ENCODE measurements at places on chromosomes 3 and 15.

DNA sequence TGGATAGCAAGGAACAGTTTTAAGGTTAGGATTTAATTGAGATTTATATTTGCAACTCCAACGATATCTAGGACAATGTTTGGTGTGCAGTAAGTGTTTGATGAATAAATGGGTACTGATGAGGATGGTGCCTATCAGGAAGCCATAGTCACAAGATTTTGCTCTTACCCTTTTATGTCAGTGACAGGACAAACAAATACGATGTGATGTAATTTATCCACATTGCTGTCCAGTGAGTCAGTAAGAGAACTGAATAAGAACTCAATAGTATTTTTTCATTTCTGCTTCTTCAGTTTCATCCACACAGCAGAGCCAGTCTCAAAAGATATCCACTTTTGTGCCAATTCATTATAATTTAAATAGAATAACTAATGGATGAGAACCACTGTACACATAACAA, 18.5 kb downstream of the C3orf85 start:
- H3K36me3 ChIP-seq = no peaks in the 10 kb centered on the region
- no peak for DNase-seq
- no peaks in the 10 kb centered on the region for H3K4me1 ChIP-seq
- no peak overlapping the region for H3K27ac ChIP-seq
- no peaks in the 10 kb centered on the region for H3K27me3 ChIP-seq

DNA sequence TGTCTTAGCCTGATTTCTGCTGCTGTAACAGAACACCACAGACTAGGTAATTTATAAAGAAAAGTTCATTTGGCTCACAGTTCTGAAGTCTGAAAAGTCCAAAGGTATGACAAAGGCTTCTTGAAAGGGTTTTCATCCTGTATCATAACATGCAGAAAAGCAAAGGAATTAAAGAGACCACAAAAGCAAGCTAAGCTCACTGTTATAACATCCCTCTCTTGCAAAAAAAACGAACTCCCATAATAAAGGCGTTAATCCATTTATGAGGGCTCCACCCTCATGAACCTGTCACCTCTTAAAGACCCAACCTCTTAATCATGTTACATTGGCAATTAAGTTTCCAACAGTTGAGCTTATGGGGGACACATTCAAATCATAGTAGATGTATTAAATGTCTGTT, 197.9 kb downstream of the PLOD2 start:
- H3K27ac ChIP-seq = no peak overlapping the region
- DNase-seq = no peak
- no peaks in the 10 kb centered on the region for H3K27me3 ChIP-seq
- no peaks in the 10 kb centered on the region for H3K4me1 ChIP-seq
- H3K4me3 ChIP-seq = no peak overlapping the region
- no peaks in the 10 kb centered on the region for H3K36me3 ChIP-seq

DNA sequence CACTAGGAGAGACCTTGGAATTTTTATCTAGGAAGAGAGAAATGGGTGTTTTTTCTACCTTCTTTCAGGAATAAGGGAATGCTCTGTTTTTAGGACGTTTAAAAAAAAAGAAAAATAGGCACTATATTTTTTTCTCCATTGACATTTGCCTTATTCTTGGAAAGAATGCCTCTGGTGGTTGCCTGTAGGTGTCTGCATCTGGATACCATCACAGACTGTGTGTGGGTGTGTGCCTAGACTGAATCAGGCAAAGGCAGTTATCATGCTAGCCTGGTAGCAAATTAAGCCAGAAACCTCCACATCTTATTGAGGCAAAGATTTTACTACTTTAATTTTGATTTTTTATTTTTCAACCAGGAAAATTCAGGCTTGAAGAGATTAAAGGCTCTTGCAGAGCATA, 513.6 kb upstream of the KCNMB2 start:
- no peaks in the 10 kb centered on the region for H3K27me3 ChIP-seq
- H3K36me3 ChIP-seq = no peaks in the 10 kb centered on the region
- DNase-seq = no peak
- no peak overlapping the region for H3K4me3 ChIP-seq
- H3K4me1 ChIP-seq = no peaks in the 10 kb centered on the region

- DNase-seq = no peak
Measured at GRCh38 chr3:139131951-139132350, 87.3 kb upstream of the PRR23C start.

DNA sequence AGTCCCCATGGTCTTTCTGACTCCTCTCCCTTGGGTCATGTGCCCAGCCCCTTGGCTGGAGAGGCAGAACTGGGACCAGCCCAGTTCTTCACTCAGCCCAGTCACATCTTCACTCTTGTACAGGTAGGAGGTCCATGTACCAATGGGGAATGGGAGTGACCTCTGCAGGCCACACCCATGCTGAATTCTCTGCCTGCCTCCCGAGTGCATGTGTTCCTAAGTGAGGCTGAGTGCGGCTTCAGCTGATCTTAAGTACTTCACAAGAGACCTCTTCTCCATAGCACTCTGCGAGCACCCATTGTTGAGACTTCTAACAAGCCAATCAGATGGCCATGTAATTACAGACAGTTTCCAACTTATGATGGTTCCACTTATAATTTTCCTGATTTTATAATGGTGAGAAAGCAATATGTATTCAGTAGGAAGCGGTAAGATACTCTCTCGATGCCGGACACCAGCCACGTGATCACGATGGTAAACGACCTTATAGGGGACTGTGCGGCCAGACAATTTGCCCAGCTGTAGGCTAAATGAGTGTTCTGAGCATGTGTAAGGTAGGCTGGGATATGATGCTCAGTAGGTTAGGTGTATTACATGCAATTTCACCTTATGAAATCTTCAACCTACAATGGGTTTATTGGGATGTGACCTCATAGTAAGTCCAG, 112.1 kb downstream of the KLF13 start:
- no peak overlapping the region for H3K27ac ChIP-seq
- DNase-seq = no peak
- no peaks in the 10 kb centered on the region for H3K27me3 ChIP-seq
- no peak overlapping the region for H3K4me3 ChIP-seq

DNA sequence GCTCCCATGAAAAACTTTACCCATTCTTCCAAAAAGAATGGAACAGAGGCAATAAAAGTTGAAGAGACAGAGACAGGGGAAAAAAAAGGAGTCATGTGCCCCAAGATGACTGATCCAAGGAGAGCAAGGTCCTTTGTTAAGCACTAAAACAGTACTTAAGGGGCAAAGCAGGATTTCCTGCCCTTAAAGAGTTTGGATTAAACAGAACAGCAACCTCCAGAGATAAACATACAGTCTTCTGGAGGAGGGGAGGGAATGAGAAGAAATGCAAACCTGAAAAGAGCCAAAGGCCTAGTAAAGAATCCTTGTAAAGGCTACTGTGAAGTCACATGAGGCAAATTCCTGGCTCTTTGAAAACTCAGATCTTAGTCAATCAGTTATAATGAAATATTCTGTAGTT, 38.2 kb downstream of the SHQ1 start:
- no peaks in the 10 kb centered on the region for H3K27me3 ChIP-seq
- H3K4me1 ChIP-seq = peaks cover 27% of the 10 kb centered on the region
- no peak overlapping the region for H3K27ac ChIP-seq
- H3K4me3 ChIP-seq = no peak overlapping the region
- no peak for DNase-seq

DNA sequence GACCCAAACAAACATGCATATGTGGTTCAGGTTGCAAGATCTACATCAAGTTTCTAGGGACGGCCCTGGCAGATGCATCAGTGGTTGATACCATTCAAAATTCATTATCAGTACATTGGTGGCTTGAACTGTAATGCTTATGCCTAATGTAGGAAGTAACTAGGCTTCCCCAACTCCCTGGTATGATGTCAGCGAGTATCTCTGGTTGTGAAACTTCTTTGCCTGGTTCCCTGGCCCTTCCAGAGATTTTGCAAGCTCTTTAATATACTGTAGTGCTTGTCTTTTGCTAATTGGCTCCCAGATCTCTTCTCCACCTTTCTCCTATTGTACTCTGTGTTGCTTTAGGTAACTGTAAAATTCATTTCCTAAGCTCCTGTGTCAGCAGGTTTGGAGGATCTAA, 114.8 kb upstream of the RARB start:
- H3K36me3 ChIP-seq = no peaks in the 10 kb centered on the region
- DNase-seq = no peak
- H3K27me3 ChIP-seq = no peaks in the 10 kb centered on the region
- H3K4me3 ChIP-seq = no peak overlapping the region
- no peak overlapping the region for H3K27ac ChIP-seq
- no peaks in the 10 kb centered on the region for H3K4me1 ChIP-seq

All from left ventricle myocardium inferior (tissue), 1 donor.